ENCODE measurements at places on chromosomes 7 and 10.

DNA sequence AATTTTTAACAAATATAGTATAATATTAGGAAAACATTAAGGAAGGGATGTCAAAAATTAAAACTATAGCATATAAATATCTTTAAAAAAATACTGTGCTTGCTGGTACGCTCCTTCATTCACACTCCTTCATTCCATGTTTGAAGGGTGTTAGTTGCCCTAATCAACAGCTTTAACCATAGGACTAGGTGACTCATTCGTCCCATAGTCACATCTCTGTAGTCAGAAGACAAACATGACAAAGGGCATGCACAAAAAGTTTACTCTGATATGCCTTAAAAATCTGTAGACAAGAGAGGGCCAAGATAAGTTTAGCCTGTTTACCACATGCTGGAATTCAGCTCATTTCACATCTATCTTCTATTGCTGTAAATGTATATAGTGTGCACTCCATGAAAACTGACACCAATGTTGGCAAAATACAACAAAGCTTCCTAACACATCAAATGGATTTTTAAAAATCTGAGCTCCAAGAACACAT lies 646 bp downstream of the FAM13C start:
- DNase-seq, result no peak

- no peak for DNase-seq
These were observed 10.9 kb downstream of the MMRN2 start for GRCh38 chr10:86946213-86947155.

- DNase-seq, result no peak
These were observed 72.8 kb upstream of the KAT6B start for GRCh38 chr10:74753442-74754211.

- no peak for DNase-seq
These were observed 119.0 kb downstream of the FANK1 start for GRCh38 chr10:126015413-126015812.

- DNase-seq, result no peak
These were observed 458.2 kb upstream of the KLF6 start for GRCh38 chr10:4243169-4243568.

DNA sequence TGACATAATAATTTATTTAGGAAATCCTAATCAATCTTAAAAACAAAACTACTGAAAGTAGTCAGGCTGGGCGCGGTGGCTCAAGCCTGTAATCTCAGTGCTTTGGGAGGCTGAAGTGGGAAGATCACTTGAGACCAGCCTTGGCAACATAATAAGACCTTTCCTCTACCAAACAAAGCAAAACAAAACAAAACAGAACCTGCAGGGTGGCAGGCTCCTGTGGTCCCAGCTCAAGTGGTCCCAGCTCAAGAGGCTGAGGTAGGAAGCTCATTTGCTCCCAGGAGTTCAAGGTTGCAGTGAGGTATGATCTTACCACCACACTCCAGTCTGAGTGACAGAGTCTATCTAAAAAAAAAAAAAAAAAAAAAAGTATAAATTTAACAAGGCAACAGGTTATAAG lies 748.0 kb downstream of the CNTNAP2 start:
- DNase-seq, result no peak

DNA sequence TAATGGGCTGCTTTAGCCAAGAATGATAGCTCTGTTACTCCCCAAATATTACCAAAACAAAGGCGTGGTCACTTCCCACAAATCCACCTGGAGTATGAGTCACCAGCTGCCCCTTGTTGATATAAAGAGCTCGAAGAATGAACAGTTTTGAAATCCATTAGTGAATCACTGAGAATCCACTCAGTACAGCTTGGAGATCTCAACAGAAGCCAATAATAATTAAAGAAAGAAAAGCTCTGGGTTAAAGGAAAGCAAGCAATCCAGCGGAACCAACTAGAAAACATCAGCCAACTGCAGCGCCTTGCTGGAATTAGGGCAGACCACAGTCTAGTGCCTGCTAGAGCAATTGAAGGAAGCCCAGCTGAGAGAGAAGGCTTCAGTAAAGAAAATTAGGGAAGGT lies 576.0 kb upstream of the C7orf33 start:
- DNase-seq, result no peak

DNA sequence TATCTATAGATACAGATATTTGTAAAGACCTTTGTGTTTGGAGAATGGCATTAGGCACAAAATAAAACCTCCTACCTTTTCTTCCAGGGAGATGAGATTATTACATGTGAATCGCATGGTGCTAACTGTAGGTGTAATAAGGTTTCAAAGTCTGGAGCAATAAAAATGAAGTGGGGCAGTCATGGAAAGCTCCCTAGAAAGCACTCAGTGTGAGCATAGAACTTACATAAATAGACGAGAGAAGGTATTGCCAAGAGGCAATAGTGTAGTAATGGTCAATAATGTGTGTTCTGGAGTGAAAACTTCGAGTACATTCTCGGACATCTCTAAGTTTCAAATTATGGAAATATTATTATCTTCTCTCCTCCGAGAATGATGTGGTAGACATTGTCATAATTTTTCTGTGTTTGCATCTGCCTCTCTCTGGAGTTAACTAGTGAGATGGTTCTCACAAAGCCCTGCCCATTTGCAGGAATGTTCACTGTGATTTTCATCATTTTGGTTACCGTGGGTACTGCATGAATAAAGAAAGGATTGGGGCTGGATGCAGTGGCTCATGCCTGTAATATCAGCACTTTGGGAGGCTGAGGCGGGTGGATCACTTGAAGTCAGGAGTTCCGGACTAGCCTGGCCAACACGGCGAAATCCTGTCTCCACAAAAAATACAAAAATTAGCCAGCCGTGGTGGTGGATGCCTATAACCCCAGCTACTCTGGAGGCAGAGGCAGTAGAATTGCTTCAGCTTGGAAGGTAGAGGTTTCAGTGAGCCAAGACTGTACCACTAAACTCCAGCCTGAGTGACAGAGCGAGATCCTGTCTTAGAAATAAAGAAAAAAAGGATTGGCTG lies 10.6 kb downstream of the VIM start:
- no peak for DNase-seq

DNA sequence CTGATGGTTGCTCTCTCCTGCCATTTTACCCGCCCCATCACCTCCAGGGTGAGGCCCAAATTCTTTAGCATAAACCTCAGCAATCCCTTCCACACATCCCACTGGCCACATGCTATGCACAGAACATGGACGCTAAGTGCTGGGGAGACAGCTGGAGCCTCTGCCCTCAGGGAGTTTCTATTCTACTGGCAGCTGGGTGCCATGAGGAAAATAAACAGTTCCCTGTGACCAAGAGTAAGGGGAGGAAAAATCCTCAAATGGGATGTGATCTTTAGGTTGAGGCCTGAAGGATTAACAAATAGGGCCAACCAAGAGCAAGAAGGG lies 1.2 kb downstream of the PARP12 start:
- DNase-seq, result no peak

DNA sequence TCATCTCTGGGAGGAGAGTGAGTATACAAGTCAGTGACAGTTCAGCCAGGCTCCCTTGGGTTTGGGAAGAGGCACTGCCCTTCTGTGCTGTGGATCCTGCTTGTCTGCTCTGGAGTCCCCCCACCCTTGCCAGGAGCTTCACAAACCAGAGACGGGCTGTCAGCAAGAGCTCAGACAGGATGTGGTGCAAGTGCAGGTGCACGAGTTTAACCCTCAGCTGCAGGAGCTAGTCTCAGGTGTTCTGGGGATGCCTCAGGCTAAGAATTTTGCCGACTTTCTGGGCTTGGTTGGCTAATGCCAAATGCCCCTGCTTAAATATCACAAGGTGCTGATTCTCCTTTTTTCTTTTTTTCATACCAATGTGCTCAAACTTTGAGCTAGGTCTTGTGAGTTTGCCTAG lies 22.3 kb downstream of the ZNF783 start:
- no peak for DNase-seq

DNA sequence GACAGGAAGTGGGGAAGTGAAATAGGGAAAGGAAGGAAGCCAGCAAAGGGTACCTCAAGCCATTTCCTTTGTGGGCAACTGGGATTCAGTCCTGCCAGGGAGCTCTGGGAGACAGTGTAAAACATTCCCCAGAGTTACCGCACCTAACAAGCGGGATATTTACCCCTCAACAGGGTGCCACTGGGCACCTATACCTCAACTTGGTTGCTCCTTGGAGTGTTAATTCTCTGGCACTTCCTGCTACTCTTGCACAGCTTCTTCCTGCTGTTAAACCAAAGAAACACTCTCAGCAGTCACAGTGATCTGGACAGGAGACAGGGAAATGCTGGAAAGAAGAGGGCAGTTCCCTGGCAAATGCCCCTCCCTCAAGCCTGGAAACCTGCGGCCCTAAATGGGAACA lies 151.3 kb downstream of the REEP3 start:
- no peak for DNase-seq

GRCh38 chr7:44112997-44113763 lies 9.0 kb downstream of the AEBP1 start:
- DNase-seq, result no peak

DNA sequence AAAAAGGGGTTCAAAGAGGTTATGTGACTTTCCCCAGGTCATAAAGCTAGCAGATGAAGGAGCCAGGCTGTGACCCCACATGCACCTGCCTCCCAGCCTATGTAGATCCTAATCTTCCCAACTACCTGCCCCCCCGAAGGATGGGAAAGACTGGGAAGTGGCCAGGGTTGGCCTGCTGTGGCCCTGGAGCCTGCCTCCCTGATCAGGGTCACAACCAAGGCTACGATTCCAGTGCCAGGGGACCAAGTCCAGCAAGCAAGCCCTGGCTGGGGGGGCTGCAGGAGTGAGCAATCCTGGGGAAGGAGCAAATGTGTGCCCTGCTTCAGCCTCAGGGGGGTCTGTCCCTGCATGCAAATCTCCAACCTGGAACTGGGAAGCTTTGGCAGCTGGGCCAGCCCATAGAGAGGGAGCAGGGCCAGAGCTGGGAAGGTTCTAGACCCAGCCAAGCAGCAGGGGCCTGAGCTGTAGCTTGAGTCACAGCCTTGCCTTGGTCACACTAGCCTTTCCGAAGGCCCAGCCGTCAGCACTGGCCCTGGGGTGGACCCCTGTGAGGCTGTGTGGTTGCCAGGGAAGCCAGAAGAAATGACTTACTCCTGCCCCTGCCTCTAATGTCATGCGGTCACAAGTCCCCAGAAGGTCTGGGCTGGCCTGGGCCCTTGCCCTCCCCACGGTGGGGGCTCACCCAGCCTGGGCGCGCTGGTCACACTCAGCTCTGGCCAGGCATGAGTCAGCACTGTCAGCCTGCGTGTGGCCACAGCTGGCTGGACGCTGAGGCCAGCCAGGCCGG lies 96.4 kb upstream of the ZMIZ1 start:
- no peak for DNase-seq

DNA sequence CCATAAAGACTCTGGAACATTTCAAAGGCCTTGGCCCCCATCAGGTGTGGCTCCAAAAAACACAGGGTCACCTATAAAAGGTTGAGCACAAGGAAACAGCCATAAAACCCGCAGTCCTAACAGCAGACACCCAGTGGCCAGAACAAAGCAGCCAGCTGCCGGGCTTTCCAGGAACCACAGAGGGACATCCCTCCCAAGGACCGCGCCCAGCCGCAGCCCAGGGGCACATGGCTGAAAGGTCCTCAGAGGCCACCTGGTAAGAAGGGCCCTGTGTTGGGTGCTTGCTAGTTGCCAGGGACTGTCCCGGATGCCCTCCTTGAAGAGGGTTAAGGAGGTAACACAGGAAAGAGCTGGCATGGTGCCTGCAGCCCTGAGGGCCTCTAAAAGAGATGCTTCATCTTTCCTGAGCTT lies 32.7 kb downstream of the KCNMA1 start:
- no peak for DNase-seq

DNA sequence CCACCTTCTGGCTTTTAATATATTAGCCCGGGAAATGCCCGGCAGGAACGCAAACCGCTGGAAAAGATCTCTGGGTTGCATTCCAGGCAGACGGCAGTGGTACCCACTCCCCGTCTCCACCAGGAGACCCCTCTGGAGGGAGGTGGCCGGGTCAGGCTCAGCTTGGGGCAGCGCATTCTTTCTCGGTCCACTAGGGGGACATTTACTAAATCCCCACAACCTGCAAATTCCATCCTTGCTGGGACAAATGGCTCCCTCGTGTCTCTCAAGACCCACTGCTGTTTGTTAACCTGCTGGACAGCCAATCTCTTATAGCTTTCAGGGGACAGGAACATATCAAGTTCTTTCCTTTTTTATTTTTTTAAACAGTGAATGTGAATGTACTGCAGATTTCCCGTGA lies 45.8 kb upstream of the CARD11 start:
- DNase-seq, result no peak

DNA sequence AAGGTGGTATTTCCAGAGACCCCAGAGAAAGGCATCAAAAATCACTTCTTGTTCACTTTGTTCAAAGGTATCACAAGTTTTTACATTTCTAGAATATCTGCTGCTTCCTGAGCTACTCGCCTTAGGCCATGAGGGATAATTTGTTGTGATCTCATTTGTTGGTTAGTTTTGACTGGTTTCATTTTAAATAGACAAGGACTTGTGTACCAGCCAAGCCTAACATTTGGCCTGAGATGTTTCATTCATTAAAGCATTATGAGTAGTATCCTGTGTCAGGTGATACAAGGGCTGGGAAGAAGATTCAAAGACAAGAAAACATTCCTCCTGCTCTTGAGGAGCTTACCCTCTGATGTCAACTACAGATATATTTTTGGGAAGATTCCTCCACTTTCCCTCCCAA lies 170.3 kb upstream of the FAM171A1 start:
- DNase-seq, result no peak

DNA sequence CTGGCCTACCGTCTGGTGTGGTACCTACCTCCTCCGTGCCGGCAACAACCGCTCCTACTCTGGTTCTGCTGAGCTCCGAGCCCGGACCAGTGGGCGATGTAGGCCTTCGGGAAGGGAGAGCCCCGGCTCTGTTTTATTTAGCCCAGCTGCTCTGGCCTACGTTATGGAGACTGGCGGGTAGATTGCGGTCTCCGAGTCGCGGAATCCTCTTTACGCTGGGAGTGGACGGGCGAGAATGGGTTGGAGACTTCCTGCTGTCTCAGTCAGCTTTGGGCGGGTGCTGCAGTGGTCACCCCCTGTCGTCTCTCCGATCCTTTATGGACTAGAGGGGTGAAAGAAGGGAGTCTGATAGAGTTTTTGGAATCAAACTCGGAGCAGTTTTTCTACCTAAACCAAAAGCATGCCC lies 406 bp downstream of the CBLL1 start:
- DNase-seq, result no peak

DNA sequence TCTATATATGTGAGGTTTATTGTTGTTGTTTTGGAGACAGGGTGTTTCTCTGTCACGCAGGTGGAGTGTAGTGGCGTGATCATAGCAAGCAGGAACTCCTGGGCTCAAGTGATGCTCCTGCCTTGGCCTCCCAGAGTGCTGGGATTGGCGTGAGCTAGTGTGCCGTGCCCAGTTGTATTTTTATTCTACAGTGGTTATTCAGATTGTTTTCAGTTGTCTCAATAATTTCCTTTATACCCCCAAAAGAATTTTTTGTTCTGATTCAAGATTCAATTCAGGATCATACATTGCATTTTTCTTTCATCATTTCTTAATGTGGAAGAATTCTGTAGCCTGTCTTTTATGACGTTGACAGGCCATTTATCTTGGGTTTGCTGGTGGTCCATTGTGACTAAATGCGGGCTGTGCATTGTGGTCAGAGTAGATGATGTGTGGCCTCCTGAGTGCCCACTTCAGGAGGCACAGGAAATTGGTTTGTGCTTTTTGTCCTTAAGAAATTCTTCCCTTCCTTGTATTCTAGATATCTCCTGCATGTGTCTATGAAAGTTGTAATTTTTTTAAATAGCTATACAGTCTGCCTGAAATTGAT lies 22.9 kb downstream of the RBM33 start:
- no peak for DNase-seq

- no peak for DNase-seq
These were observed 16.1 kb downstream of the DRGX start for GRCh38 chr10:49379596-49380410.

- DNase-seq, result no peak
These were observed 80.5 kb downstream of the TNS3 start for GRCh38 chr7:47501406-47501805.
